ENCODE measurements at places on chromosomes 3 and 15.
A peak's percentile ranks its signal among the peaks of the same experiment; 100 is the strongest.

GRCh38 chr3:32596909-32597369 lies 26.3 kb upstream of the DYNC1LI1 start:
- no peak for DNase-seq

DNA sequence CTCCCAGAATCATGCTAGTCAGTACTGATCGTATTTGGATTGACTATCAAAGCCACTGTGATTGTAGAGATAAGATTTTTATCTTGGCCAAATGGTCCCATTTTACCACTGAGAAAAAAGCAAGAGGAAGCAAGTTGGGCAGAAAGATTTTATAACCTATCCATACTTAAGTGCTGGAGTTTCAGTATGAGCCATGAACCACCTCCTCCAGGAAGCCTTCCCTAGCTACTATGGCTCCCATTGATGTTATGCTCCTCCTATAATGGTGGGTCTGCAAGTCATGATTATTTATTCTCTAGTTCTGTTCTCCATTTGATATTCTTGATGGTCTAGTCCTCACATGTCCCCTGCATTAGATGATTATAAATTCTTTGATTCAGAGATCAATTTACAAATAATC lies 6.6 kb downstream of the MEGF11 start:
- DNase-seq = no peak

DNA sequence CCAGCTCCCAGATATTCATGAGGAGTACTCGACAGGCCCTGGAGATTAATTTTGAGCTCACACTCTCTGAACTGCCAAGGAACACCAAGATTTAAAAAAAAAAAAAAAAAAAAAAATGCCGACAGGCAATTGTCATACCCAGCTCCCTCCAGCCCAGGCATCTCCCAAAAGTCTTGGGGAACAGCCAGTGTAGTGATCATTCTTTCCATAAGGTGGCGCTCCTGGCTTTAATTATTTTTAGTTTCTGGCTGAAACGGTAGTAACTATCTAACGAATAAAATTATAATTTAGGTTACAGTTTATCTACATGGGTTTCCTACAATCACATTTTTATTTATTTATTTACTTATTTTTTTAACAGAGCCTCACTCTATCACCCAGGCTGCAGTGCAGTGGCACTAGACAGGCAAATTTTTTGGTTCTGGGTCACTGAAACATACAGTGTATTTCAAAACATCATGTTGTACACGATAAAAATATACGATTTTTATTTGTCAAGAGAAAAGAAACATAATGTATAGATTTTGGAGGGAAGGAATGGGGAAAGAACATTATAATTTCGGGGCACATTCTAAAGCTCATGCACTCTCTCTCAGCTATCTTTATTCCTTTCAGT lies 157.3 kb downstream of the ADAMTS9 start:
- no peak for DNase-seq

- DNase-seq = no peak
Observed at GRCh38 chr3:183526838-183527427, 28.6 kb downstream of the KLHL6 start.

DNA sequence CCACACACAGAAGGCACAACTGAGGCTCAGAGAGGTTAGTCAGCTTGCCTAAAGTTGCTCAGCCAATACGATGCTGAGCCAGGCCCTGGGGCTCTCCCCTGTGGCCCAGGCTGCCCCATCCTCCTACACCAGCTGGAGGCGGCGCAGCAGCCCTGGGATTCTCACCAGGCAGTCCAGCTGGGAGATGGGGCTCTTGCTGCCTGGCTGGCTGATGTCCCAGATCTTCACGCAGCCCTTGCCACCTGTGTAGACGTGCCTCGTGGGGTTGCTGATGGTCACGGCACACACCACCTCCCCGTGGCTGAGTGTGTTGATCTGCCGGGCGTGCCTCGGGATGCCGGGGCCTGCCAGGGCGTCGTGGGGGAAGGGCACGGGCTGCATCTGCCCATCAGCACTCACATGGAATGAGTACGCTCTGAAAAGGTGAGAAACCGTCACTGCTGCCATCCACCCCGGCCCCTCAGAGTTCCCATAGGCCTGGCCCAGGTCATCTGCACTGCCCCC lies 42.8 kb downstream of the TLE3 start:
- DNase-seq = no peak

DNA sequence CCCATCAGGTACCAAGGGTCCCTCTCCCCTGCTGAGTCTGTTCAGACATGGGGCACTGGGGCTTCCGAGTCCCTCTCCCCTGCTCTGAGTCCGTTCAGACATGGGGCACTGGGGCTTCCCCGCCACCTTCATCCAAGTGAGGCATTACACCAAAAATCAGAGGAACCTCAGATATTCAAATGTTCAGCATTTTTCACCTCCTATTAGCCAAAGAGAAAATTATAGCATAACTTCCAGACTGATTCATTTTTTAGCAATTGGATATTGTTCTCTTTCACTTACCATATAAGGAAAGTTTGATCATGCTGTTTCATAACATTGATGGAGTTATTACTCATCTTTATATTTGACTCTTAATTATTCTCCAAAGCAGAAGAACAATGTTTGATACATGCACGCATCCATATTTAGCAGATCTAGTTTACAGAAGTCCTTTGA lies 213.9 kb downstream of the MTHFS start:
- no peak for DNase-seq

GRCh38 chr3:121883507-121883906 lies 10.7 kb upstream of the SLC15A2 start:
- DNase-seq = peak; percentile 27

DNA sequence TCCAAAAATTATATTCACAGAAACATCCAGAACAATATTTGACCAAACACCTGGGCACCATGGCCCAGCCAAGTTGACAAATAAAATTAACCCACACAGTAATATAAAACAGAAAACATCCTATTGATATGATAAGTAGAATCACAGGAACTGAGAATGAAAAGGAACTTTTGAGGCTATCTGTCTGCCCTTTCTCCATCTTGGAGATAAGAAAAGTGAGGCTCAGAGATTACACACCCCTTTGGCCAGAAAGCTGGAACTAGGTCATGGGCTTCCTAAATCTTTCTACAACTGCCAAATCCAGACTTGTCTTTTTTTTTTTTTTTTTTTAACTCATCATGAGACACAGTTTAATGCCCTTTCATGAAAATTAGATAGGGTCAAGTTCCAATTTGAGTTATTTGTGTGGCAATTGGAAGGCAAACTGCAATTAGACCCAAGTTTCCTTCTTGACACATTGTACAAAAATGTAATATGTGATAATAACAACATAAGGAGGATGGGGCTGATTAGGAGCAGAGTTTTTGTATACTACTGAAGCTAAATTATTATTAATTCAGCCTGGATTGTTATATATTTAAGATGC lies 137.2 kb downstream of the RPL22L1 start:
- DNase-seq = no peak

GRCh38 chr3:85922374-85922773 lies 963.6 kb downstream of the CADM2 start:
- DNase-seq = no peak

GRCh38 chr3:46990573-46991374 lies 11.3 kb downstream of the NBEAL2 start:
- peak; percentile 70 for DNase-seq

- DNase-seq = no peak
Observed at GRCh38 chr3:29144807-29145206, 136.1 kb upstream of the RBMS3 start.

DNA sequence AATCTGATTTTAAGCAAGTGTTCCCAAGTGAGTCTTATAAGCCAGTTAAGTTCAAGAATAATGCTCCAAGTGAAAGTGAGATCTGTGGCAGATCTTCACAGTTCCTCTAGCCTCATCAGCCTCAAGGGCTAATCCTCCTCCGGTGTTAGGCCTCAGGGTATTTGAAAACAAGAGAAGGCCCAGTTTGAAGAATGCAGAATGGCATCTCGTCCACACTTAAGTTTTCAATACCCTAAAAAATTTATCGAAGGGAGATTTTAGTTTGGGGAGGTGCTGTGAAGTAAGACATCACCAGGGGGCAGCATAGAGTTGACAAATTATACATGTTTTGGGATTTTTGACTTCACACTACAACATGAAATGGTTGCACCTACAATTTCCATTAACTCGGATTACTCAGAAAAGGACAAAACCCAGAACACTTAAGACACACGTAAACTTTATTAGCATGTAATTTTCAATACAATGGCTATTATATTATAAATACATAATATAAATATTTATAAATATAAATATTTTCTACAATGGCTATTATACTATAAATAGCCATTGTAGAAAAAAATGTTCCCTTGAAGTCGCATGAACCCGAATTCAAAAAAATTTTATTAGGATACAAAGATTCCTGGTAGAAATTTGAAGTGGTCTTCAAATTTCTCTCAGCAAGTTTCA lies 2.3 kb upstream of the TMEM266 start:
- DNase-seq = peak; percentile 73

GRCh38 chr15:27353856-27354255 lies 382.9 kb downstream of the GABRG3 start:
- DNase-seq = no peak

- no peak for DNase-seq
Observed at GRCh38 chr3:53846851-53847155, 435 bp downstream of the IL17RB start.

DNA sequence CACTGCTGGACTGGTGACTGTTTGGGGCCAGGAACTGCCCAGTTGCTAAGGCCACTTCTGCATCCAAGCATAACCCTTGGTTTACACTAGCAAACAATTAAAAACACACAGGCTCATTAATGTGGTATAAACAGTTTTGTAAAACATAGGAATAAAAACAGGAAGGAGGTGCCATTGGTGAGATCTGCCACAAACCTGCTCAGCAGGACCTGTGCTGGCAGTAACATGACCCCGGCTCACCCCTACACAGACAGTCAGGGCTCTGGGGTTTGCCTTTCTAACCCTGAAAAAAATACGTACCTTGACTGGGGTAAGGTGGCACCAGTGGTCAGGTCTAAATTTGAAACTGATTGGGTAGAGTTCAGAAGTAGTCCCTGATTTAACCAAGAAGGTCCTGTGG lies 76.2 kb downstream of the ATP1B3 start:
- no peak for DNase-seq

DNA sequence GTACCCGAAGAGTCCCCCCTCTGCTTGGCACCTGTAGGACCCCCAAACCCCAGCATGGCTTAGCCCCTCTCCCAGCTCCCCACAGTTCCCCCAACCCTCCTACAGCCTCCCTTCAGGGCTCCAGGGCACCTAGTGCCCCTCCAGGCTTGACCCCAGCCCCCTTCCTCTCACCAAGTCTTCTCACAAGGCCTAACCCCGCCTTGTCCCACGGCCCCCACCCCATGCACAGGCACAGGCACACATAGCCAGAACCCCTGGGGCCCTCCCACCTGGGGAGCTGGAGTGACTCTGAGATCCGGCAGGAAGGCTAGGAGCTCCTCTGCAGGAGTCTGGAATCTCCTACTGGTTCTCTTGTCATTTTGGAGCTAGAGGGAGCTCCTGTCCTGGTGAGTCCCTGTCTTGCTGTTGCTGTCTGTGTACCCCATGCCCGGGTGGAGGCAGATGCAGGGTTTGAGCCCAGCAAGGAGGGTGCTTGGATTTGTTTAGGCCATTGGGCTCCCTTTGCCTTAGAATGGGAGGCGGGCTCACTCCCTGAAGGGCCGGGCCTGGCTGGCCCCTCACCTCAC lies 39.6 kb downstream of the KLF13 start:
- DNase-seq = no peak

GRCh38 chr15:74815121-74815934 lies 2.7 kb downstream of the LMAN1L start:
- no peak for DNase-seq

DNA sequence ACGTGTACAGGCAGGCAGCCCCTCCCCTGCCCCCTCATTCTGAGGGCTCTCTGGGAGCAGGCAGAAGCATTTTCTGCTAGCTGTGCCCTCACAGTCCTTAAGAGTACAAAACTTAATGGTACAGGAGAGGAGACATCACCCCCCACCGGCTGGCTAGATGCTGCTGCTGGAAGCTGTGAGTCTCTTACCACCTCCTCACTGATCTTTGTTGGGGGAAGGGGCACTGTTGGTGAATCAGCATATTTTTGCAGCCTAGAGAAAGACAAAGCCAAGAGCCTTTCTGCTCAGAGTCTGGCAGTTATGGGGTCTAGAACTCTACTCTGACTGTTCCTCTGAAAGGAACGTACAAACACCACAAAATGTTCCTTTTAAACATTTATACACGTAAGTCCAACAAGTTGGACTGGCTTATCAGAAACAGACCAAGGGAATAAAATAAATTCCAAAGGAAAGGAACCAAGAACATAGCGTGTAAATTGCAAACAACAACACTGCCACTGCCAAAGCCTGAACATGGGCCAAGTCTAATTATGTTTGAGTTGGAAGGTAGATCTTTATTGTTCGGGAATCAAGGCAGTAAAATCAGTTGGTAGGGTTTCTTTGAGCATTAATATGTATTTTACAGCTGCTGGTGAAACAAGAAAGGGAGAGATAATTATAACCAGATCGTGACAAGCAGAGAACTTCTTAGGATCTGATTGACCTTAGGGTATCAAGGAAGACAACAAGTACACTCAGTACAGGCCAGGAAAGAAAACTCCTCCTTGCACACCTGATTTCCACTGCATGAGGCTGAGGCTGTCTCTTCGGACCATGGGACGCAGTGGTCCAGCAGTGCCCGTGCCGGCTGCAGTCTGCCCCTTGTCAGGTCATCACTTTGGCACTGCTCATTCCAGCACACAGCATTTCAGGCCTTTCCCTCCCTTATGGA lies 27.4 kb downstream of the CLK3 start:
- no peak for DNase-seq

DNA sequence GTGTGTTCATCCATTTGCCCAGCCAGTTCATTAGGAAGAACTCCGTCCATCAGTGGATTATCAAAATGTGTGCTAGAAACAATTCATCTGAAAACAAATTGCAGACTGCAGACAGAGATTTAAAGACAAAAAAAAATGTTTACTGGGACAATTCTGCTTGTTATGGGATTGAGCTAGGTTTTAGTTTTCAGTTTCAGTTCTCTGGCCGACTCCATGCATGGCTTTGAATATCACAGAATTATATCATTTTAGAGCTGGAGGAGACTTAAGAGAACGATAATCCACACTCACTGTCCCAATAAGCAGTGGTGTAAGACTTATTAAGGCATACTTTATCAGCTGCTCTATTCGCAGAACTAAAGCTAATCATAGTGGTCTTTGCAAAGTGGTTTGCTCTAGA lies 51.1 kb downstream of the TFG start:
- no peak for DNase-seq

DNA sequence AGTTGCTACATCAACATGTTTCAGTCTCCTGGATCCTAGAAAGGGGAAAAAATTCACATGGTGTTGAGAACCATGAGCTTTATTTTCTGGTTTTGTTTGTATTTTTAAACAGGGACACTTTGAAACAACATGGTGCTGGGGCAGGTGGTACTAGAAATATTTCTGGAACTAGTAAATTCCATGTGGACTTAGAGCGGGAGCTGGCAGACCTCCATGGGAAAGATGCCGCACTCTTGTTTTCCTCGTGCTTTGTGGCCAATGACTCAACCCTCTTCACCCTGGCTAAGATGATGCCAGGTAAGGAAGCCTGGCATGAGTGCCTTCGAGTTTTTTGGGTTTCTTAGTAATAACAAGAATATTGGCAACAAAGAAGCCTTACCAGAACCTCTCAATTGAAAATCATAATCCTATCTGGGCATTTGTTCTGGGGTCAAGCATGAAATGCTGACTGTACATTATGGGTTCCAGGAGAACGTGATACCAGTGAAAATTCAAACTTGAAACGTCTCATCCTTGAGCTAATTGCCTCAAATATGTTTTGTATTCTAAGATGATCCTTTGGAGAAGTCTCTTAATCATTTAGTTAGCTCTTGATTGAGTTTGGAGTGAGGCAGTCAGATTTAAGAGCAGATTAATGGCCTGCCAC lies 7.9 kb downstream of the ALAS1 start:
- DNase-seq = no peak

- DNase-seq = peak; percentile 35
Observed at GRCh38 chr3:16295298-16295890, 30.4 kb downstream of the OXNAD1 start.

All from B cell (primary cell).